A549 (cell line): ENCODE measurements at places on chromosomes 3 and 15. TPM values are rescaled to one million over a fixed set of nuclear protein-coding genes. Genes with fewer than 3 reads are reported as not detected.

The BNIP2 gene
- 90.8 to 107 TPM (median 101 TPM) in 3 replicates for polyA plus RNA-seq

GRCh38 chr3:69012800-69013252, 658 bp downstream of the EOGT start:
- peak; percentile 48 for DNase-seq

DNA sequence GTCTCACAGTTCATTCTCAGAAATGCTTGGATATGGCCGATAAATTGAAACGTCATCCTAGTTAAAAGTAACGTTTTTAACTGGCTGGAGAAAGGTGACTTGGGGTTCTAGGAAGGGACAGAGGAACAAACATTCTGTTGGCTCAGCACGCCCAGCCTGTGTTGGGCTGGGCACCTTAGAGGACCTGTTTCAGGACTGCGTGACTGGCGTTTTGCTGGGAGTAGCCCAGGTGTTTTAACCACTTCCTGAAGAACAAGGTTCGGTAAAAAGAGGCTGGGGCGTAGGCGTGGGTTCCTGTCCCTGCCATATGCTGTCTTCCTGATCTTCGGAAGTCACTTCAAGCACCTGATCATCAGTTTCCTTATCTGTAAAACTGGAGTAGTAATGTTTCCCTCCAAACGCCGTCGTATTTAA, 1.1 kb upstream of the TLNRD1 start:
- no peak for DNase-seq

DNA sequence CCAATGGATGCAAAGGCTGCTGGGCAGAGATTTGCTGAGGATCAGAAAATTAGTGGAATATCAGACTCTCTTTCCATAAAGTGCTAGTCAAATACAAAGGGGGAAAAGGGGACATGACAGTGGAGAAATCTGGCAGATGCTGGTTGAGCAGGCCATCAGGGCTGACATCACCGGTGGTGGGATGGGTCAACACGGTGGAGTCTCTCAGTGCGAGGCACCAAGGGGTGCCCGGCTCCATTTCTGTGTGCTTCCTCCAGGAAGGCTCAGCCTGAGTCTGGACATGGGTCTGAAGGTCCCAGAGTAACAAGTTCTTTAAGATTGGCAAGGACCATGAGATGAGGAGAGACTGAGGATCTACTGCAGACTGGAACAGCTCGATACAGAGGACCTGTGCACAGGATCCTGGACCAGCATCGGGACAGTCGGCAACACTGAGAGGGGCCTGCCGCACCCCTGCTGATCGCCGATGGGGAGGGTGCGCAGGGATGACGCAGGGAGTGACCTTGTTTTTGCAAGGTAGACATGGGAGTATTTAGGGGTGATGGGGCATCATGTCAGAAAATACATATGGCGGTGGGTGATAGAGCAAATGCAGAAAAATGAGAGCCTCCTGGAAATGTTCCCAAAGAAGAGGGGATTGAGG, 92.7 kb downstream of the SEC22A start:
- no peak for DNase-seq

- no peak for DNase-seq
These were observed 45.8 kb downstream of the ZNF710 start for GRCh38 chr15:90046911-90047392.

GRCh38 chr15:68196445-68197169, 8.5 kb downstream of the CALML4 start:
- no peak for DNase-seq

- DNase-seq = no peak
These were observed 7.2 kb downstream of the TMOD2 start for GRCh38 chr15:51758645-51759044.

The ZNF639 gene
- polyA plus RNA-seq = 18.9 to 22.0 TPM (median 21.5 TPM) in 3 replicates

The CAMP gene
- polyA plus RNA-seq = not detected in 3 replicates

DNA sequence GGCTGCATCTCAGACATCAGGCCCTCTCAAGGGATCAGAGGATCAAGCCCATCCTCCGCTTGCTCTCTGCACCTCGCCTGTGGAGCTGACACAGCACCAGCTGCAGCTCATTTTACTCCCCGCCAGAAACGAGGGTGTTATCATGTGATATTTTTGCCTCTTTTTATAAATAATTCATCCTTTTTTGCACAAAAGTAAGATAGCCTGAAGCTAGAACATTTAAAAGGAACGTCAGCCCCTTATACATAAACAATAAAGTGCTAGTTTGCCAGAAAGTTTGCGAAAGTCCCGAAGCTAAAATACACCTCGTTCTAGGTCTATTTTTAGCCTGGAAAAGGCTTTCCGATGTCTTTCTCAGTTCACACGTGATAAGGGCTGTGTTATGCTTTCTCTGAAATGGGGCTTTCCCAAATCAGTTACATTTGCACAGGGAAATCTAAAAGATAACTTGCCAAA, 9.6 kb upstream of the FAM174B start:
- DNase-seq = no peak

DNA sequence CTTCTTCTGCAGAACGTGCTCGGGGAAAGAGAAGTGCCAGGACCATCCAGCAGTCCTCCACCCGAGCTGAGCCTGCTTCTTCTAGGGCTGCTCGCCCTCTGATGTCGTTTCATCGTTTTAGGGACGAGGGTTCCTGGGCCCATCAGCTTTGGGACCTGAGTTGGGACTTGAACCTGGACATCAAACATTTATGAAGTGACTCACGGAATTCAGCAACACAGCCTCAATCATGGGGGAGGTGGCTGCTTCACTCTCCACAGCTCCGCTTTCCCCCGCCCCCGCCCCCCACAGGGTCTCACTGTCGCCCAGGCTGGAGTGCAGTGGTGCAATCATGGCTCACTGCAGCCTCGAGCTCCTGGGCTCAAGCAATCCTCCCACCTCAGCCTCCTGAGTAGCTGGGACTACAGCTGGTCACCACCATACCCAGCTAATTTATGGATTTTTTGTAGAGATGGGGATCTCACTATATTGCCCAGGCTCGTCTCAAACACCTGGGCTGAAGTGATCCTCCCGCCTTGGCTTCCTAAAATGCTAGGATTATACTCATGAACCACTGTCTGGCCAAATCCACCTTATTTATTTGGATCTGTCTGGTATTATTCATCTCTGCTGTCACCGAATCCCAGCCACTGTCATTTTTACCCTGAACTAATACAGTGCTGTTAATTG, 725 bp upstream of the SCAMP2 start:
- DNase-seq = peak; percentile 65

The PLA1A gene
- polyA plus RNA-seq = 0.12 to 0.17 TPM (median 0.12 TPM) in 3 replicates

The UROC1 gene
- polyA plus RNA-seq = not detected in 3 replicates

The BOC gene
- polyA plus RNA-seq = 3.4 to 4.0 TPM (median 3.6 TPM) in 3 replicates

GRCh38 chr3:187745201-187746058, at the start of gene BCL6:
TSS of gene BCL6 (minus strand) at chr3:187745468. CDS start at chr3:187733693, 11,775 bp downstream.
- peak; percentile 96 for DNase-seq

The SAXO2 gene
- 1.8 to 2.5 TPM (median 2.2 TPM) in 3 replicates for polyA plus RNA-seq

GRCh38 chr3:124951511-124952281, 17.1 kb upstream of the MUC13 start:
- no peak for DNase-seq

- DNase-seq = peak; percentile 46
These were observed 16.2 kb downstream of the NISCH start for GRCh38 chr3:52471371-52472238.

DNA sequence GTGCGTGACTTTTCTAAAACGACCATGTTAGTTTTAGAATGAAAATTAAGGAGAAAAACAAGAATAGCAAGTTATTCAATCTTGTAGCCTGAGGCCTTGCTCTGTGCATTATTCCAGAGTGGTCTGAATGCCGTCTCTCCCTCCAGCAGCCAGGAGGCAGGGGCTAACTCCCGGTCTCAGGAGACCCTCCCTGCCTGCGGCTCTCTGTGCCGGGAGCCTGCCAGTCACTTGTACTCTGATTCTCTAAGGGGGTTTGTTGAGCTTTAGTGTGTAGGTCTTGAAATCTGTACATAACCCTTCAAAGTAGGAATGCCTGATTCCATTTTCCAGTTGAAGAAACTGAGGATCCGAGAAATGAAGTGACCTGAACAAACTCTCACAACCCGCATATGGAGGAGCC, 97.3 kb downstream of the ARNT2 start:
- no peak for DNase-seq

The TAGLN3 gene
- polyA plus RNA-seq = not detected in 3 replicates

The TM6SF1 gene
- polyA plus RNA-seq = 0.08 to 0.12 TPM in 2 of 3 replicates, not detected in the other

The FANCD2OS gene
- polyA plus RNA-seq = not detected in 3 replicates

The ALDH1A2 gene
- 0.22 to 0.35 TPM (median 0.25 TPM) in 3 replicates for polyA plus RNA-seq

GRCh38 chr3:43217633-43218032, 68.7 kb upstream of the SNRK start:
- no peak for DNase-seq

DNA sequence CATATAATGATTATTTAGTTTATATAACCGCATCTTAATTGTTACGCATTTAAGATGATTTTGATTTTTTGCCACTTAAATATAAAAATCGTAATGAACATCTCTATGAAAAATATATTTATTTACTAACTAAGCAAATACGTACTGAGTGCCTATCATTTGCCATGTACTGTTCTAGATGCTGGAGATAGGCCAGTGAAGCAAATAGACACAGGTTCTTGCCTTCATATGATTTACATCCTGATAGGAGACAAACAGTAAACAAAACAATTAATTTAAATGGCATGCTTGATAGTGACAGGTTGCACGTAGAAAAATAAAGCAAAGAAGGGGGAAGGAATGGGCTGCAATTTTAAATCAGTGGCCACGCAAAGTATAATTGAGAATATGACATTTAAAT, 217.2 kb downstream of the KCNH8 start:
- no peak for DNase-seq

The RARB gene
- 22.3 to 27.4 TPM (median 24.5 TPM) in 3 replicates for polyA plus RNA-seq

- DNase-seq = no peak
These were observed 134.0 kb downstream of the TPRA1 start for GRCh38 chr3:127456471-127457093.

The AHSG gene
- 0.05 to 0.08 TPM in 2 of 3 replicates, not detected in the other for polyA plus RNA-seq

The COL8A1 gene
- not detected in 3 replicates for polyA plus RNA-seq

DNA sequence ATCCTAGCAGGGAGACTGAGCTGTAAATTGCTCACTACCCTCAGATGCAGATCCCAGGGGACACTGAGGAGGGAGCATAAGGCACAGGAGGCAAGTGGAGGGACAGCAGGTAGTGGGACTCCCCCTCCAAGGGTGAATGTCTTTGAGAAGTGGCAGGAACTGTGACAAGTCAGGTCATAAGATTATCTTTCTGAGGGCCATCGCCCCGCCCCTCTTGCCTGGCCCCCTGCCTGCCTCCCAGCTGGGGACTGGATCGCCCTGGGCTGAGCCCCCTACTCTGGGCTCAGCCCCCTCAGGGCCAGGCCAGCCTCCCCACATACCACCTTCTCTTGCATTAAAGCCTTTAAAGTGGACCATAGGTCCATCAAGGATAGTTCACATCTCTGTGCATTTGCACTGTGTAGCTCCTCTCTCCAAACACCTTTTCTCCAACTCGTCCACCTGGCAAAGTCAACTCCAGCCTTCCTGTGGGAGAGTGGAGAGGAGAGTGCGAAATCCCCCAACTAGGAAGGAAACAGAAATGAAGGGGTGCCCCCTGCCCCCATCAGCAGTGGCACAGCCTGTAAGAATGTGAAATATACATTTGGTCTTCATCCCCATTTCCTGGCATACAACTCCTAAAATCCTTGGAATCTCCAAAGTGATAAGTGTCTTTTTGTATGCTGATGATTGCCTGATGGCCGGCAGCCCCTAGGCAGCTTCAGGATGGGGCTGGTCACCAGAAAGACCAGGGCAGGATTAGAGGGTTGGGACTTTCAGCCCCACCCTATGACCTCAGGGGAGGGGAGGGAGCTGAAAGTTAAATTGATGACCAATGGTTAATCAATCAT, 14.7 kb downstream of the PIF1 start:
- DNase-seq = no peak

DNA sequence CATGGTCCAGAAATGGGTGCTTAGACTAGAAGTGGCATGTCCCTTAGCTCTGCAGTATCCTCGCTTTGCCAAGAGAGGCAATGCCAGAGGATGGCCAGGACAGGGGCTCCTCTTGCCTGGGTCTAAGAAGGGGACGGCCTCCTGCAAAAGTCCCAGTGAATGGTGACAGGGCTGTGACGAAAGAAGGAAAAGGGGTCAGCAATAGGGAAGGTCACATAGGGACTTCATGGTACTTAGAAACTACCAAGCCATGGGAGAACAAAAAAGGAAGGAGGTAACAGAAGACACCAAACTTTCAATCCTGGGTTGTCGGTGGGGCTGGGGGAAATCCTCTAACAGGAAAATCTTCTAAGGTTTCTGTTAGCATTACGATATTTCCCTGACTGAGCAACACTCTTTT, 36.2 kb upstream of the ATOSA start:
- DNase-seq = no peak

The SUSD5 gene
- polyA plus RNA-seq = 1.7 to 2.0 TPM (median 2.0 TPM) in 3 replicates

GRCh38 chr3:14150078-14150477, 25.2 kb downstream of the TMEM43 start:
- no peak for DNase-seq

- DNase-seq = no peak
These were observed 8.8 kb downstream of the EAF1 start for GRCh38 chr3:15436246-15436645.

- no peak for DNase-seq
These were observed 23.2 kb downstream of the LIPC start for GRCh38 chr15:58454950-58455401.

GRCh38 chr15:94154255-94154654, 77.1 kb upstream of the MCTP2 start:
- no peak for DNase-seq

DNA sequence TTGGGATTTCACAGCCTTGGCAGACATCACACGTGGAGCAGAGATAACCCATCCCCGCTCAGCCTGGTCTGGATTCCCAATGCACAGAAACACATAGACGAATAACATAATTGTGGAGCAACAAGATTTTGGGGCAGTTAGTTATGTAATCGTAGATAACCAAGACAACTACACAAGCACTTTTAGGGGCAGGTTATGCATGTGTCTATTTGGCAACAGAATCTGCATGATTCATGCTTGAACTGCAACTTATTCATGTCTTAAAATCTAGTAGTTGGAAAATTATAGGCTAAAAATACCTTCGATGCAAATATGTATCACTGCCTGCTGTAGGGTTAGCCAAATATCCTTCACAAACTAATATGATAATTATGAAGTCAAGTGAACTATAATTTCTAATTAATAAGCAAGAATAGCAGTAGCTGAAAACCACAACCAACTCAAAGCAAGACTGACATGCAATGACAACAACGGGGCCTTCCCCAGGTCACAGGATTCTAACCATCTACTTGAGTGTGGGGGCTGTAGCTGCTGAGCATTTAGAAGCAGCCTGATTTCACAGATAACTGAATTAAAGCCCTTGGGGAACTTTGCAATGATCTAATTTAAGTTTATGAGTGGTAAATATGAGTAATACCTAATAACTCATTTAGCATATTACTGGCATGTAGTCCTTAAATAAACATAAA, 31.1 kb downstream of the DGKG start:
- no peak for DNase-seq

DNA sequence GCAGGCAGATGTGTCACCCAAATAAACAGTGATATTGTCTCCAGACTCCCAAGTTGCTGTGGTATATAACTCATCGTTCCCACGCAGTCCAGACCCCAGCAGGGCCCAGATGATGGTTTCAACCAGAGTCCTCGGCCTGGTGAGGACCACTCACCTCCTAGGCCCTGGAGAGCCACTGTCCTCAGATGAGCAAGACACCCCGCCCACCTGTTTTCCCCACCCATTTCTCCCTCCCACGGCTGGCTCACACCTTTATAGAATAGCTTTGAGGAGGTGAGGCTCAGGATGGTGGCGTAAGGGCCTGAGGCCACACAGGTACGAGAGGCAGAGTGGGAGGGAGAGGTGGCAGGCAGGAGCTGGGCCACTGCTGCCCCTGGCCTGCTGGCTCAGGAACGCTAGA, 7.5 kb downstream of the MESP1 start:
- DNase-seq = no peak
